ENCODE measurements at places on chromosomes 12 and 14.
A peak's percentile ranks its signal among the peaks of the same experiment; 100 is the strongest.

GRCh38 chr12:124389725-124390441 is 95.0 kb downstream of the RFLNA start:
- DNase-seq = no peak

GRCh38 chr14:53534841-53535240 is 381.7 kb upstream of the DDHD1 start:
- DNase-seq = no peak

DNA sequence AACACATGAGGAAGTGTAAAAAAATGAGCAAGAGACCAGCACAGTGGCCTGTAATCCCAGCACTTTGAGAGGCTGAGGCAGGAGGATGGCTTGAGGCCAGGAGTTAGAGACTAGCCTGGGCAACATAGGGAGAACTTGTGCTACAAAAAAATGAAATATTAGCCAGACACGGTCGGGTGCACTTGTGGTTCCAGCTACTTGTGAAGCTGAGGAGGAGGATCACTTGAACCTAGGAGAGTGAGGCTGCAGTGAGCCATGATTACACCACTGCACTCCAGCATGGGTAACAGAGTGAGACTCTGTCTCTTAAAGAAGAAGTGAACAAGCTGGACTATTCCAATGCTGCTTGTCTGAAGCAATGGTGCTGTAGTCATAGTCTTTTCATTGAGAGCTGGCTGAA is 36.3 kb upstream of the MAP3K9 start:
- no peak for DNase-seq

DNA sequence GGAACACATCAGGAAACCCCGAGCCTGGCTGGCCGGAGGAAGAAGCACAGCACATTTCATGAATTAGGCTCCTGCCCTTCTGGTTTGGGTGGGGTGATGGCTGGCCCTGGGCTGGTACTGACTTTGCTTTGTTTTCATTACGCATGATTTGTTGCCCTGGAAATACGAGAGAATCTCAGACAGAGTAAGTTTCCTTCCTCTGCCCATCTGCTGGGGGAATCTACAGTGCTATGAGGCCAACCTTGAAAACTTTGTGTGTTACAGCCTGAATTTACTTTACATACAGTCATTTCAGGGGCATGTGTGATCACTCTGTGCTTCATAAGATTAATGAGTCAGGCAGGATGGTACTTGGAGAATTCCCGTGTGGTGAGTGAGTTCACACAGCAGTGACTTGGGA is 20.5 kb upstream of the SLC5A8 start:
- DNase-seq = peak; percentile 79

DNA sequence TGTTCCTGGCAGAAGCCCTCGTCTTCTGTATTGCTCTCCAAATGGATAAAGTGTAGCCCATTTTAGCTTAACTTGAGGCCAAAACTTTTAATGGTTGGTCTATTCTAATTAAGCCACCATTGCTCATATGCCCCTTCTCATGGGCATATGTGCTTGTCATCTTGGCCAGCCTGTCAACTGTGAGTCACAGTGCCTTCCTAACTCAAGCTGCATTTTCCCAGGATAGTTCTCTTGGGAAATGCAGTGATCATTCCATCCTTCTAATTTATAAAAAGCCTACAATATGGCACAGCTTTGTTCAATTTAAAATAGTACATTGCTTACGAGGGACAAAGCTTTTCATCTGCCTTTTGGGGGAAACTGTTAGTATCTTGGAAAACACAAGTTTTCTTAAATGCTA is 6.6 kb downstream of the PTHLH start:
- DNase-seq = peak; percentile 78

DNA sequence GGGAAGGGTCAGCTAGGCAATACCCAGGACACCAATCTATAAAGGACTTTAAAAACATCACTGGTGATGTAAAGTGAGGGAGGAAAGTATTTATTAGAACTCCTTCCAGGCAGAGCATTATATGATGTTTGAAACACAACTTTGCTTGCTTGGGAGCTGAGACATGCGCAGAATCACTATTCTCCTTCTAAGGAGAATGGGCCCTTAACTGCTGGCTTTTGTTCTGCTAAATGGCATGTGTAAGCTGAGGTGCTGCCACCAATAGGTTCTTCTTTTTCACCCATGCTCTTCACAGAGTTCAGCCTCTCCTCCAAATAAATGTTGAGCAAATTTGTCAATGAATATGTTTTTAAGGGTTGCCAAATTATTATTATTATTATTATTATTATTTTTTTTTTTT is 3.9 kb downstream of the STAC3 start:
- DNase-seq = no peak

DNA sequence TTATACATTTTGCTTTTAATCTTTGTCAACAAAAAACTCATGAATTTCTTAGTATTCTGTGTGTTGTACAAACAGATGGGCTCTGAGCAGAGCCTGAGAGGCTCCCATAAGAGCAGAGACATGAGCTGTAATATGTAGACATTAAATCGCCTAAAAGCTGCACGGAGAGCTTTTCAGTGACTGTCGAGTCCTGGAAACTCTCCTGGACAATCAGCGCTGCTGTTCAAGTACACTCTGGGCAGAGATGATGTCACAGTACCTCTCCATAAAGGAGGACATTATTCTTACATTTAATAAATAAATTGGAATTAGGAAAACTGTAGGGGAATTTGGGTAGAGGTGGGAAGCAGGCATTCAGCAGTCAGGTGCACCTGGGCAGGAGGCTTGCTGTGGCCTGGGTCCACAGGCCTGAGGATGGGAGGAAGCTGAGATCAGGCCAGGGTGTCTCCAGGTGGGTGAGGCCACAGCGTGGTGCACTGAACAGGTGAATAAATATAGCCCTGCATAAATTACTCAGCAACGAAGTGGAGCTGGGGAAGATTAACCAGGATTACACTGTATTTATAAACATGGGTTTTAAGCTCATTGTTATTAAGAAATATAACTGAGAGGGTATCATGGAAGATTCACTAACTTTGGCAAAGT is 13.3 kb upstream of the TCL1A start:
- no peak for DNase-seq

GRCh38 chr12:56267443-56268071 is 815 bp downstream of the COQ10A start:
- peak; percentile 26 for DNase-seq

DNA sequence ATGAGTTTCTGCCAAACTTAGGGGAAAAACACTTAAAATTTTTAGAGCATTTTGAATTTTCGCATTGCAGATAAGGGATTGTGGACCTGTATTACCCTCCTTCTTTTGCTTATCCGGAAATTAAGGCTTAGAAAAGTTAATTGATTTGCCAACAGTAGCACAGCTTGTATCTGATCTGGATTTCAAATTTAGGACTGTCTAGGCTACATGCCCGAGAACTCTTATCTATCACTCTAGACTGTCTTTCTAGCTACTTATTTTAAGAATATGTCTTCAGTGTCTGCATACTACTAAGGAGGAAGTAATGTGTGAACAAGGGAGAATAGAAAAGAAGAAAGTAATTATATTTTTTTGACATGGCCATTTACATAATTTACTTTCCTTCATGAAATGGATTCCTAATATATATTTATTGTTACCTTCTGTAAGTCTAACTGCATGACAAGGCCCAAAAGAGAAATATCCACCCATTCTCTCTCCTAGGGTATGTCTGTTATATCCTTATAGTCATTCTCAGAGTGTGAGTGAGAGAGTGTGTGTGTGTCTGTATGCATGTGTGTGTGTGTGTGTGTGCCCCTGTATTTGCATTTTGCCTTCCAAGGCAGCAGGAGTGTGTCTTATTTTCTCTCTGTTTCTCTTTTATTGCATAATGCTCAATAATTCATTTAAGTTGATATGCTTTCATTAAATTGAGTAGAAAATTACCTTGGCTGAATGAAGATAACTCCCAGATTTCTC is 132.1 kb downstream of the SLC5A8 start:
- no peak for DNase-seq

GRCh38 chr12:11576104-11576503 is 73.4 kb upstream of the ETV6 start:
- DNase-seq = peak; percentile 65

DNA sequence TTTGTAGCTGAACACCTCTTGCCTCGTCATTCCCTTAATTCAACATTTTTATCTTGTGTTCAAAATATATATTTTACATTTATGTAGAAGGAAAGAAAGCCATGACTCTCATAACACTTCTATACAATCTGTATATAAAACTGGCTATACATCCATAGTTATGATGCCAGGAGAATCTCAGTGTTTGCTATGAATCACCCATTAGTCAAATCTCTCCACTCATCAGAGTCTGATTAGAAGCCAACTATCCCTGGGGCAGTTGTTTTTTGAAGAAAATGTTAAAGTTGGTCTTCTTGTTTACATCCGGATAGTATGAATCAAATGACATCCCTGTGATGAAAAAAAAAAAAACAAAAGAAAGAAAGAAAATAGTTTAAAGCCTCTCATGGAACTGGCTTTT is 503.9 kb downstream of the NELL2 start:
- peak; percentile 75 for DNase-seq

DNA sequence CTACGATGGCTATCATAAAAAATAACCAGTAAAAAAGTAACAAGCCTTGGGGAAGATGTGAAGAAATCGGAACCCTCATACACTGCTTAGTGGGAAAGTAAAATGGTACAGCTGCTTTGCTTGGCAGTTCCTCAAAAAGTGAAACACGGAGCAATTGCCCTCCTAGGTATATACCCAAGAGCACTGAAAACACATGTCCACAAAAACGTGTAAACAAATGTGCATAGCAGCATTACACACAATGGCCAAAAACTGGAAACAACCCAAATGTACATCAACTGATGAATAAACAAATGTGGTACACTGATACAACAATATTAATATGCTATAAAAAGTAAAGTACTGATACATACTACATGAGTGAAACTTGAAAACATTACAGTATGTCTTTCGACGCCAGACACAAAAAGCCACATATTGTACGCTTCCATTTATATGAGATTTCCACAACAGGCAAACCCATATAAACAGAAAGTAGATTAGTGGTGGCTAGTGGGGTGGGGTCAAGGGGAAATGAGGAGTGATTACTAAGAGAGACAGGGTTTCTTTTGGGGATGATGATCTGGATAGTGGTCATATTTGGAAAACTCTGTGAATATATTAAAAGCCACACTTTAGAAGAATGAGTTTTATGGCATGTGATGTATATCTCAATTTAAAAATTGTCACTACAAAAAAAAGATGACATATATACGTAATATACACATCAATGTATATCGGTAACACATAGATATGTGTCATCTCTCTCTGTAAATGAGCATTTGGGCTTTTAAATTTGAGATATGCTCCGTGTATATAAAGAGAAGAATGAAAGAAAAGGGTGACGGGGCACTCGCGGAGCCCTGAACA is 996 bp downstream of the SLC41A2 start:
- DNase-seq = peak; percentile 26

- DNase-seq = peak; percentile 21
These were observed 70.6 kb downstream of the IFT43 start for GRCh38 chr14:76056128-76056527.

GRCh38 chr12:127628645-127629044 is 638.3 kb upstream of the TMEM132C start:
- DNase-seq = peak; percentile 87

GRCh38 chr14:94641632-94641955 is 29.4 kb downstream of the SERPINA3 start:
- DNase-seq = no peak

DNA sequence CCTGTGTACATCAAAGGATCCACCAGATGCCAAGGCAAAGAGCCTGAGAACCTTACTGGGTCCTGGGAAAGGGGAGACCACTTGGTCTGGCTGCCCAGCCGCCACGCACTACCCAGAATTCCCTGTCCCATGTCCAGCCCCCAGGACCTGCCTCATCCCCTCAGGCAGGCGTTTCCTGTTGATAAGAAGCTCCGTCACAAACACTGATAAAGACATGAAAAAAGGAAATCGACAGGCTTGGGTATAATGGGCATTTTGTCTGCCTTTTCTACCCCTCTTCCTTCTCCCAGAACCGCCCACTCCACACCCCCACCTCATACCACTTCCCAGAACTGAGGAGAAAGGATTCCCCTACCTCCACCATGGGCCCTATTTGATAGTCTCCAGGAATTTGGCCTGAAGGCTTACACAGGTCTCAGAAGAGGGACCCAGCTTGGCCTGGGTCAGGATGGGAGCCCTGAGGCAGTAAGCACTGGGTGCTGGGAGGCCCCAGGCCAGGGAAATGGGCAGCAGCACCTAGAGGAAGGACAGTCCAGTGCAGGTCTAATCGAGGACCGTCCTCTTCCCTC is 18.8 kb downstream of the ACVRL1 start:
- no peak for DNase-seq

DNA sequence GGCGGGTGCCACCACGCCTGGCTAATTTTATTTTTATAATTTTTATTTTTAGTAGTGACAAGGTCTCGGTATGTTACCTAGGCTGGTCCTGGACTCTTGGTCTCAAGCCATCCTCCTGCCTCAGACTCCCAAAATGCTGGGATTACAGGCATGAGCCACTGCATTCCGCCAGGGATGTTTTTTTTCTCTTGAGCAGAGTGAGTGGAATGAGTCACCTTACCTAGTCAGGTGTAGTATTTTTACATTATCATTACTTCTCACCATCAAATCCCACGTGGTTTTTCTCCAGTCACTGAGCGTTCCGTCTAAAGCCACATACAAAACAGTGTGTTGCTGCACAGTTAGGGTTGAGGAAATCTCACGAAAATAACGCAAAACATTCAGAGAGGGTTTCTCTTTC is 870 bp upstream of the TBPL2 start:
- DNase-seq = no peak

DNA sequence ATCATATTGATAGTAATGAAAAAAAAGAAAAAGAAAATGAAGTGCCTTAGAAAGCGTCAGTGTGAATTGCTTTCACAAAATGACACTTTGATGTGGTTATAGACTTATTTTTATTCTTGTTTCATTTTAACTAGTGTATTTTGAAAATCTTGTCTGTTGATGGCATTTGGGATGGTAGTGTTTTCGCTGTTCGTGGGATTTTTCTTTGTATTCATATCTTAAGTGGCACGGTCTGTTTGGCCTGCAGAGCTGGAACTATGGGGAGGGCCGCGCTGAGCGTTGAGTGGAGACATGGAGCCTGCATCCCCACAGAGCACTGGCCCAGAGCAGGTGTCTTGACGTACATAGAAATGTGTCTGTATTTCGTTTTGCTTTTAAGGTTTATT is 61.6 kb downstream of the WDR20 start:
- no peak for DNase-seq

DNA sequence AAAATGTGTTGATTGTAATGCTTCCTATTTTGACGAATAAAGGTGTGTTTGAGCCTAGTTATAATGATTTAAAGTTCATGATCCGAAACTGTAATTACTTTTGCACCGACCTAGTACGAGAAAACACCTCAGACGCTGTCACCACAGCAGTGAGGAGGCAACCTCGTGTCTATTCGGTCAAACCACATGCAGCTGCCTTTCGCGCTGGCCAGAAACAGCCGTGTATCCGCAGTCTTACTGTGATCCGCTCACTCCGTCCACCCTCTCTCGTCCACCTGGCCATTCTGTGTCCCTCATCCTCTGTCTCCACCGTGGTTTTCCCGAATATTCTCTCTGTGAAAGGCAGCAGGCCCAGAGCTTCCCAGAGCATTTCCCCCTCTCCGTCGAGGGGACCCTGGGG is 67.1 kb downstream of the NOC4L start:
- no peak for DNase-seq

Data from fibroblast of mammary gland (primary cell).